ENCODE measurements at places on chromosomes 6 and 20. TPM values are rescaled to one million over a fixed set of nuclear protein-coding genes. Genes with fewer than 3 reads are reported as not detected.

GRCh38 chr6:158164579-158165170, 3.4 kb downstream of the SERAC1 start:
- no peaks in the 10 kb centered on the region for H3K27me3 ChIP-seq
- DNase-seq, result no peak
- no peaks in the 10 kb centered on the region for H3K36me3 ChIP-seq
- no peak overlapping the region for H3K27ac ChIP-seq

GRCh38 chr20:34956751-34957472, 1.2 kb downstream of the MYH7B start:
- no peaks in the 10 kb centered on the region for H3K36me3 ChIP-seq
- H3K4me3 ChIP-seq, result peak overlapping the region; percentile 74
- H3K27ac ChIP-seq, result no peak overlapping the region
- H3K4me1 ChIP-seq, result peaks cover 8% of the 10 kb centered on the region
- no peak for DNase-seq

The OPN5 gene
- not detected for total RNA-seq

The EYS gene
- not detected for total RNA-seq

DNA sequence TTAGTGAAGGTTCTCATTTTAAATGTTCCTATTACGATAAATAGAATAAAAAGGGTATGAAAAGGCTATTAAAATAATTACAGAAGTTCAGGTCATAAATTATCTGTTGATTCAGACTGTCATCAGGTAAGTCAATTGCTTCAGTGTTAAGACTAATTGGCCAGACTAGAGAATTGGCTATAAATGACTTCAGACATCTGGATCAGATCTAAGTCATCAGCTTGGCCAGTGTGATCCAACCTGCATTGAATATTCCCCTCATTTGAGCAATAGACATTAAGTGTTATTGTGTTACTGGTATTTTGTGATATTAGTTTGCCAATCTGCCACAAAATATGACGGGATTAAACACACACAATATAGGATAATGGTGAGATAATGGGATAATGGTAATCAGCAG, 377.6 kb upstream of the CITED2 start:
- peaks cover 32% of the 10 kb centered on the region for H3K4me1 ChIP-seq
- DNase-seq, result no peak
- no peaks in the 10 kb centered on the region for H3K27me3 ChIP-seq
- no peak overlapping the region for H3K4me3 ChIP-seq
- no peaks in the 10 kb centered on the region for H3K36me3 ChIP-seq
- H3K27ac ChIP-seq, result no peak overlapping the region

GRCh38 chr6:169824848-169825557, 73.6 kb downstream of the ERMARD start:
- no peaks in the 10 kb centered on the region for H3K27me3 ChIP-seq
- H3K4me1 ChIP-seq, result no peaks in the 10 kb centered on the region
- no peak overlapping the region for H3K4me3 ChIP-seq
- H3K36me3 ChIP-seq, result no peaks in the 10 kb centered on the region

The PTK7 gene
- 88.3 TPM for total RNA-seq

The SLC22A3 gene
- total RNA-seq, result not detected

The ADTRP gene
- not detected for total RNA-seq

The COL11A2 gene
- 4.0 TPM for total RNA-seq

- no peaks in the 10 kb centered on the region for H3K36me3 ChIP-seq
- H3K27ac ChIP-seq, result no peak overlapping the region
- DNase-seq, result no peak
- H3K4me1 ChIP-seq, result no peaks in the 10 kb centered on the region
Measured at GRCh38 chr6:134826889-134827737, 122.8 kb downstream of the ALDH8A1 start.

DNA sequence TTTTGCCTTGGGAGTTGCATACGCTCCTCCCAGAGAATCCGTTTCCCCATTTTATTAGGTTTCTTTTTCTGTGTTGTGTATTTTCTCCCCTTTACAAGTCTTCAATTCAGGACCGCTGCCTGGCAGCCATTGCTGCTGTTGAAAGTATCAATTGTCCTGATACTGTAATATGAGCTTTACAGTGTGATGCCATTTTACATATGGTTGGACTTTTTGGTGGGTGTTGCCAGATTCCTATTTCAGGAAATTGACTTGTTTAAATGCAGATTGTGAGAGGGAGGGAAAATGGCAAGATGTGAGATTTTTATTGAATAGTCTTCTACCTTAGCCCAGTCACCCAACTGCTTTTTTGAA, 1.2 kb downstream of the PANK2 start:
- DNase-seq, result peak; percentile 22
- H3K27me3 ChIP-seq, result no peaks in the 10 kb centered on the region
- peak overlapping the region; percentile 90 for H3K4me3 ChIP-seq
- H3K4me1 ChIP-seq, result peaks cover 14% of the 10 kb centered on the region
- H3K27ac ChIP-seq, result peak overlapping the region; percentile 94

DNA sequence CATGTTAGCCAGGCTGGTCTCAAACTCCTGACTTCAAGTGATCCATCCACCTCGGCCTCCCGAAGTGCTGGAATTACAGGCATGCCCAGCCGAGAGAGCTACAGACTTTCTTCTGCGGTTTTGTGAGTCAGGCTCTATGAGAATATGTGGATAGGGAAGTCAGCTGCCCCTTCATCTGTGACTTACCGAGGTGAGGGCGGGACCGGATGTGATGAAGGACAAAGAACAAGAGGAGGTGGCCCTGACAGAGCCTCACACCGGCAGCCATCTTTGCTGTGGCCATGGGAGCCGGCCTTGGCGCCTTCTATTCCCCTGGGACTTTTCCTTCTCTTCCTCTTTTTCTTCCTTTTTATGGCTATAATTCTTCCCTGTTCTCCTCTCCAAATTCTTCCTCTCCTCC, 67.0 kb downstream of the IYD start:
- H3K36me3 ChIP-seq, result no peaks in the 10 kb centered on the region
- peak; percentile 59 for DNase-seq
- H3K27ac ChIP-seq, result no peak overlapping the region
- no peaks in the 10 kb centered on the region for H3K27me3 ChIP-seq
- peak overlapping the region; percentile 16 for H3K4me3 ChIP-seq
- H3K4me1 ChIP-seq, result no peaks in the 10 kb centered on the region

DNA sequence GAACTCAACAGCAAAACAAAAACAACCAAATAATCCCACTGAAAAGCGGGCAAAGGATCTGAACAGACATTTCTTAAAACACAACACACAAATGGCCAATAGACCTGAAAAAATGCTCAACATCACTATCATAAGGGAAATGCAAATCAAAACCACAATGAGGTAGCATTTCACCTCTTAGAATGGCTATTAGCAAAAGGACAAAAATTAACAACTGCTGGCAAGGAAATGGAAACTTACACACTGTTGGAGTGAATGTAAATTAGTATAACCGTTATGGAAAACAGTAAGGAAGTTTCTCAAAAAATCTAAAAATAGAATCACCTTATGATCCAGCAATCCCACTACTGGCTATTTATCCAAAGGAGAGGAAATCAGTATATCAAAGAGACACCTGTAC, 20.9 kb downstream of the FAM8A1 start:
- no peak overlapping the region for H3K27ac ChIP-seq
- no peak overlapping the region for H3K4me3 ChIP-seq
- H3K36me3 ChIP-seq, result peaks cover 29% of the 10 kb centered on the region
- DNase-seq, result no peak
- no peaks in the 10 kb centered on the region for H3K27me3 ChIP-seq
- no peaks in the 10 kb centered on the region for H3K4me1 ChIP-seq

DNA sequence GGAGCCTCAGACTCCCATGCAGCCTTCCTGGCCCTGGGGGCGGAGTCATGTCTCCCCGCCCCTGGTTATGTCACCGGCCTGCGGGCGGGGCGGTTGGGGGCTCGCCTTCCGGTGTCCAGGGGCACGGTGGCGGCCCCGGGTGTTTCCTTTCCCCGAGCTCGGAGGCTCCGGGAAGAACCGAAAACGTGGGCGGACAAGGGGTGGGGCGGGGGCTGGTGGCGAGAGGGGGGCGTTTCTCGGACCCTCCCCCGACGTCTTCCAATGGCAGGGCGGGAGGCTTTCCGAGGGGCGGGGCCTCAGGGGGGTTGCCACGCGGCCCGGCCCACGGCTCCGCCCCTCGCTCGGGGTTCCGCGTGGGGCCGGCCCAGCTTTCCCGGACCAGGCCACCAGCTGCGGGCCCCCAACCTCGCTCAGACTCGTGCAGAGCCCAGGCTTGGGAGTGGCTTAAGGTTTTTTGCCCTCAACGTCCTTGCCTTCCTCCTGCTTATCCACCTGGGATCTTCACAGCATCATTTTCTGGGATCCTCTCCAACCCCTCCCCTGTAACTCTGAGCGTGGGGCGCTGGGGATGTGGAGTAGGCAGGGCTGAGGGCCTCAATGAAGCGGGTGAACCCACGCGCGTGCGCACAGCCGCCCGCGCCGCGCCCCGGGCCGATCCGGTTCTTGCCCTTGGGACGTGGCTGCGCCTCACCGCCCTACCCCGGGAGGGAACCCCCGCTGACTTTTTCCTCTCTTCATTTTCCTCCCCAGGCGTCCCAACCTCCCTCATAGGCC, 2.1 kb upstream of the NRN1 start:
- DNase-seq, result peak; percentile 92
- no peaks in the 10 kb centered on the region for H3K36me3 ChIP-seq
- no peaks in the 10 kb centered on the region for H3K27me3 ChIP-seq

DNA sequence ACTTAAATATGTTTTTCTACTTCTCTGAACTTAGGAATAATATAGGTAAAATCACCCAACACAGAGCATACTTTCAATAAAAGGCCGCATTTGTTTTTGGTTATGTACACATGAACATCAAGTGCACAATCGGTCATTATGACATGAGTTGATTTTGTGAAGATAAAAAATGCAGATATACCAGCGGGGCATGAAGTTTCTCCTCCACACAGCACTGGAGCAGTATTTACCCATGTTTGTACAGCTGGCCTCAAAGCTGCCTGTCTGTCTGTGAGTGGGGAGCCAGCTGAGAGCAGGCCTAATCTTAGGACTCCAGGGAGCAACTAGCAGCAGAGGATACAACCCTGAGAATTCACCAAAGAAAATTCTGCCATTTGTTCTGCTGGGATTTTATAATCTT, 206.5 kb downstream of the TPBG start:
- DNase-seq, result peak; percentile 89
- peaks cover 48% of the 10 kb centered on the region for H3K4me1 ChIP-seq
- peak overlapping the region; percentile 61 for H3K27ac ChIP-seq

- no peak overlapping the region for H3K27ac ChIP-seq
- DNase-seq, result no peak
- no peaks in the 10 kb centered on the region for H3K4me1 ChIP-seq
- H3K36me3 ChIP-seq, result no peaks in the 10 kb centered on the region
Measured at GRCh38 chr6:53746442-53747103, 48.2 kb upstream of the LRRC1 start.

The RIPK1 gene
- 6.1 TPM for total RNA-seq
